Stimulated activated CD8-positive, alpha-beta memory T cell treated with anti-CD3 and anti-CD28 coated beads, Interleukin-15, amount 100 ng/mL, for 4 hours (primary cell): ENCODE measurements at places on chromosomes 11 and 22.

- no peak for DNase-seq
Observed at GRCh38 chr11:16606784-16607674, 131.4 kb upstream of the C11orf58 start.

DNA sequence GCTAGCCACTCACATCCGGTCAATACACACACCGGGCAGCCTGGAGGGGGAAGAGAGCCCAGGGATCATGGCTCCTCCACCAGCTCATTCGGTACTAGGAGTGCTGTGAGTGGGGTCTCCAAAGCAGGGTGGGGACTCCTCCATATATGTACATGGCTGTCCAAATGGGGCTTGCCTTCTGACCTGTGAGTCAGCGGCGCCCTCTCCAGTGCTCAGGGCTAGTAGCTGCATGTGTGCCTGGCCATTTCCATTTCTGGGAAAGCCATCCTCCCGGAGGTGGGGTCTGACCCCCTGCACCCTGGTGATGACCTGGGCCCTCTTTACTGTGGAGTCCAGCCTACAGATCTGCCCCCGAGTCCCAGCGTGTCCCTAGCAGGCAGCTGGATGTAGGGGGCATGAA is 181.9 kb downstream of the CEP164 start:
- DNase-seq, result no peak

DNA sequence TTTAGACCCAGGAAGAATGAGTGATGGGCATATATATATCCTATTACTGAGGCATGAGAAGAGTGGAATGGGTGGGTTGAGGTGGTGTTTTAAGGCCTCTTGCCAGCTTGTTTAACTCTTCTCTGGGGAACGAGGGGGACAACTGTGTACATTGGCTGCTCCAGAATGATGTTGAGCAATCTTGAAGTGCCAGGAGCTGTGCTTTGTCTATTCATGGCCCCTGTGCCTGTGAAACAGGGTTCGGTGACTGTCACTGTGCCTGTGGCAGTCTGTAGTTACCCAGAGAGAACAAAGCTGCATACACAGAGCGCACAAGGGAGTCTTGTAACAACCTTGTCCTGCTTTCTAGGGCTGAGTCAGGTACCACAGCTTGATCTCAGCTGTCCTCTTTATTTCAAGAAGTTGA is 11.7 kb downstream of the LIMK2 start:
- no peak for DNase-seq

DNA sequence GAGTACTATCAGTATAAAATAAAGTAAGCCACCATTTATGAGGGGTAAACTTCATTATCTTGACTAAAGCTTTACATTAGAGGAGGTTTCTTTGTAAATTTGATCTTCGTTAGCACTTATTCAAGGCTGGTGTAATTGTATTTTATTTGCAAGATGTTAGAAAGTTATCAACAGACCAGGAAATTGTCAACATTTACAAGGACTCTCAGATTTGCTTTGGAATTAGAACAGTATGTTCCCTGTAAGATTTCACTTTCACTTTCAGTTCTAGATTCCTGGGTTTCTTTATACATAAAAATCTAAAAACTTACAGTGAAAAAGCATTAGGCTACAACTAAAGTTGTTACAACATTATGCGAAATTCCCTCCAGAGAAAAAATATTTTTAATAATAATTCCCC is 4.6 kb upstream of the BIRC3 start:
- DNase-seq, result no peak

DNA sequence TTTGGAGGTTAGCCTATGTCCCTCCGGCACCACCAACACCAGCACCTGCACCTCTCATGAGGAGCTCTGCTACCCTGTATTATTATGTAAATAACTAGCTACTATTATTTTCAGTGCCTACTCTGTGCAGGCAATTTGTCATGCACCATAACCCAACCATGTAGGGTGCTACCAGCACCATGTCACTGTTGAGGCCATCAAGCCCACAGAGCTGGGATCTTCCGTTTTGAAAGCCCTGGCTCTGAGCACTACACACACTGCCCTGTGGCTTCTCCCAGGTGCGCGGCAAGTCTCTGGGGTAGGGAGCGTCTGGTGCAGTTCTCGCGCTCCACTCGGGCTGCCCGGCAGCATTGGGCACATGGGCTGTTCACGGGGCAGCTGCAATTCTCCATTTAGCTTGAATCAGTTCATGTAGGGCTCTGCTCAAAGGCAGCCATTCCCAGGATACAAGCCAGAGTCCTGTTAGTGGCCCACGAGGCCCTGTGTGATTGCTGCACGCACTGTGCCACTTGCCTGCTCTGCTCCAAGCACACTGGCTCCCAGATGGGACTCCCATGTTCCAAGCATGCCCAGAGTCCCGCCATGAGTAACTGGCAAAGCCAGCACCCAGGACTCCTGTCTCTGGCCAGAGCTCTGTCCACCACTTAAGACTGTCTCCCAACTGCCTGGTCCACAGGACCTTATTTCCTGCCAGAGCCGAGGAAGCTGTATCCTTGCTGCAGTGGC is 42.5 kb upstream of the CDON start:
- no peak for DNase-seq

- no peak for DNase-seq
Observed at GRCh38 chr11:130486987-130487923, 38.8 kb downstream of the ADAMTS15 start.

- no peak for DNase-seq
Observed at GRCh38 chr11:63710476-63711217, 29.3 kb downstream of the RTN3 start.

GRCh38 chr11:32706985-32707741 is 87.3 kb downstream of the CCDC73 start:
- no peak for DNase-seq

DNA sequence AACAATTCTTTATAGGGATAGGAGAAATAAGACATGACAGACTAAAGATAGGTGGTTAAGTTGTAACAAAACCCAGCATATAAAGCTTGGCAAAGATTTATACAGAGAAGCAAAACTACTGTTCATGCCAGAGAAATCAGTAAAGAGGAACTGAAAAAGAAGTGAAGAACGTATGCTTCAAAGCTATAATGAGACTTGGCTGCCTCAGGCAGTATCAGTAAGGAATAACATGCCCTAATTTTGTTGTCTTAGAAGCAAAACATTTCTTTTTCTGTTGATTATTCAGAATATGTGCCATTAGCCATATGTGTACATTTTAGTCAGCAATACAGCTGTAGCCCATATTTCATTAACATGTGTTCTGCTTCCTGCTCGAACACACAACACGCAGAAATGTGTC is 403.2 kb downstream of the NELL1 start:
- DNase-seq, result no peak

- no peak for DNase-seq
Observed at GRCh38 chr11:128865490-128865889, 1.6 kb downstream of the KCNJ1 start.

DNA sequence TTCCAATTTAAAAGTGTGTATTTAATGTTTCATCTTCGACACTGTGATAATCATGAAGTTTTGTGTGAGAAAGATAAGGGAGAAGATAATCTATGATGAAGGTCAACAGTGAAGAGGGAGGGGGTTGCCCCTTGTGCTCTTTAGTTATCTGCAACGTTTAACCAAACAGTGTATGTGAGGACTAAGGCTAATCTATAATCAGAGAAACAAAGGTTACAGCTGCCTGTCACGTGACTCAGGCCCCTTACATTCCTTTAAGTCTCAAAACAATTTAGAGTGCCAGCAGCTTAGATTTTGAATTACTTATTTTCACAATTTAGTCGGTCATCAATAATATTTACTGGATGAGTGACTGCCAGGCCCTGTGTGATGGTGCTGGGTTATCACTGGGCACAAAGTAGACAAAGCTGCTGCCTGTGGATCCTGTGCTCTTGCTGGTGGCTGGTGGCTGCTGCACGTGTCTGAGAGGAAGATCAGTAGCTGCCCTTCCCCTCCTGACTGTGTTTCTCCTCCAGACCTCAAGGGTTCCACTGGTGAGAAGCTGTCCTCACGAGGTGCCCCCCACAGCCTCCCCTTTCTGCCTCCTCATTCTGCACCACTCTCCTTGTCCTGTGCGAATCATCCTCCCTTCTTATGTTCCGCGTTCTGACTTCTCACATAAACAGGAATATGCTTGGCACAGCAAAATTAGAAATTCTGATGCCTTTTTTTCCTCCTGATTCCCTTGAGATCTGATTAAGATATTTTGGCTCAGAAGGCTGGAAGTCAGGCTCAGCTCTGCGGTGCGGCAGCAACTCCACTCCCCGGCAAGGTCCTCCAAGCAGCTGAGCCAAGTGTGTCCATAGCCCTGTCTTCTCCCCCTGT is 331.1 kb upstream of the B3GAT1 start:
- no peak for DNase-seq

DNA sequence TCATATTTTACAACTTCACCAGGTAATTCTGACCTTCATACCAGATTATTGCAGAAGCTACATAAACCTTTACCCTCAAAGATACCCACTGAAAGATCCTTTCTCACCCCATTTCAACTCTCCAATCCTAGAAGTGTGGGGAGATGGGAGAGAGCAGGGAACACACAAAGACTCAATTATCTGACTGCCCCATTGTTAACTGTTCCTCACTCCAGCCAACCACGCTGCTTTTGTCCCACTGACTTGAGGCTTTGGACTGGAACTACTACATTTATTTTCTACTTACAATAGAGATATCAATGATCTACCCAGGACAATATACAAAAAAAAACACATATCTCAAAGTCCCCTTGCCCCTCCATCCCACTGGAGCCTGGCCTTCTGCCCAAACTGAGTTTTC is 44.7 kb upstream of the SLN start:
- DNase-seq, result no peak

DNA sequence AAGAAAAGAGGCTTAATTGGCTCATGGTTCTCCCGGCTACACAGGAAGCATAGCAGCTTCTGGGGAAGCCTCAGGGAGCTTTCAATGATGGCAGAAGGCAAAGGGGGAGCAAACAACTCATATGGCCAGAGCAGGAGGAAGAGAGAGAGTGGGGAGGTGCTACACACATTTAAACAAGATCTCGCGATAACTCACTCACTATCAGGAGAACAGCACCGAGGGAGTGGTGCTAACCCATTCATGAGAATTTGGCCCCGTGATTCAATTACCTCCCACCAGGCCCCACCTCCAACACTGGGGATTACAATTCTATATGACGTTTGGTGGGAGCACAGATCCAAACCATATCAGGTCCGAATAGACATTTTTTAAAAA is 41.7 kb upstream of the APLNR start:
- no peak for DNase-seq
